ENCODE measurements at places on chromosomes 7 and 10. TPM values are rescaled to one million over a fixed set of nuclear protein-coding genes. Genes with fewer than 3 reads are reported as not detected.

Gene TMEM196
- not detected for total RNA-seq

Gene ZMIZ1
- 24.1 TPM for total RNA-seq

Gene ZYX
- 23.2 TPM for total RNA-seq

Gene GNGT1
- not detected for total RNA-seq

Gene MEOX2
- total RNA-seq, result not detected

Gene CFAP58
- total RNA-seq, result not detected

Measured in Caki2 (cell line).